Ureter (tissue), 1 donor: ENCODE measurements at places on chromosomes 1 and 21. TPM values are rescaled to one million over a fixed set of nuclear protein-coding genes. Genes with fewer than 3 reads are reported as not detected.
A peak's percentile ranks its signal among the peaks of the same experiment; 100 is the strongest.

DNA sequence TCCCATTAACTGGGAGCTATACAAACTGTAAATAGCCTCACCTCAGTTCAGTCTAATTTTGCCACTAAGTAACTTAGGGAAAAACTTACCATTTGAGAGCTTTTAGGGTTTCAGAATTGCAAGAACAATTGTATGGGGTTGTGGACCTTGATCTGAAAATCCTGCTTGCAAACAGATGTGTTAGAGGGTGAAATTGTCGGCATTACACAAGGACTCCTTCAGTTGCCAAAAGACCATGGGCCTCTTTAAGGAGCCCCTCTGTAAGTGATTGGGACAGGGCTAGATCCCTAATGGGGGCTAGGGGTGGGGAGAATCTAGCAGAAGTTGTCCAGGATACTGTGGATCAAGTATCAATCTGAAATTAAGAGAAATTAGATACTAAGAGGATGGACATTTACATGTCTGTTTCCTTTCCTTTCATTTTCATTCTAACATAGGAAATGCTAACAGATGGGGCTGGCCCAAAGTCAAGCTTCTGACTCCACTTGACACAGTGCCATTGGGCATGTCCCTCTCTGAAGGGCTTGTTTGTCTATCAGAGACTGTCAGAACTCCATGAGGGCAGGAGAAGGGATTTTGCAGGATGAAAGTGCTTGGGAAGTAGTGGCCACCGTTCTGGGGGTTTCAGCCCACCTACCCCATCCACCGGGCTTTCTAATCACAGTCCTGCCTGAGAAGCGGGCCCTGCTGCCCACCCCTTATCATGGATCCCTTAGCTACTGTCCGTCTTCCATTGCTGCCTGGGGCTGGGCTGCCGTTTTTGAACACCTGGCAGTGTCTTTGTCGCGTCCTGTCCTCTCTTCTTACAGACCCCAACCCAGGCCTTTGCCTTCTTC, 54.7 kb downstream of the STUM start:
- DNase-seq, result no peak

Gene PRDM16
- total RNA-seq, result 15.9 TPM

Gene HMGCL
- 54.1 TPM for total RNA-seq

GRCh38 chr1:108678706-108679105, 13.4 kb upstream of the PRPF38B start:
- DNase-seq, result no peak

DNA sequence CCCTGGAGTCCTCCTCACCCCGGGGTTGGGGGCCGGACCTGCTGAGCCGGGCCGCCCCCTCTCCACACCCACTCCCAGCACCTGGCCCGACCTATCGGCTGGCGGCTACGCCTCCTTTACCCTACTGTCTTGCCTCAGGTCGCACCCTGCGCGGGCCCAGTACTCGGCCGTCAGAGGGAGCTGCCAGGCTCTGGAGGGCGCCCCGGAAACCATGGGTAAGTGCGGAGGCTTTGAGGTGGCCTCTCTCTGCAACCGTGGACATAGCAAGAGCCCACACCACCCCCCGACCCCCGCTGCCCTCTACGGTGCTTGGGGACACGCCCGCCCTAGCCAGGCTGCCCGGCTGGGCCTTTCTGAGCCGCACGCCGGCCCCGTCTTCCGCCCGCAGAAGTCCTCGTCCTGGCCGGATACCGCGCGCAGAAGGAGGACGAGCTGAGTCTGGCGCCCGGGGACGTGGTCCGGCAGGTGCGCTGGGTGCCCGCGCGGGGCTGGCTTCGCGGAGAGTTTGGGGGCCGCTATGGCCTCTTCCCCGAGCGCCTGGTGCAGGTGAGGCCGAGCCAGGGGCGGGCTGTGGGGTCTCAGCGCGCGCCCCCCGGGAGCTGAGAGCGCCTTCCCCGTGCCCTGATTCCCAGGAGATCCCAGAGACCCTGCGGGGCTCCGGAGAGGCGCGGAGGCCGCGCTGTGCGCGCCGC, at the start of gene SH3D21:
Gene SH3D21 (plus strand): TSS at position 159 of the 692 bp plus-strand sequence. CDS start 53 bp downstream, at position 212.
- DNase-seq, result peak; percentile 70

DNA sequence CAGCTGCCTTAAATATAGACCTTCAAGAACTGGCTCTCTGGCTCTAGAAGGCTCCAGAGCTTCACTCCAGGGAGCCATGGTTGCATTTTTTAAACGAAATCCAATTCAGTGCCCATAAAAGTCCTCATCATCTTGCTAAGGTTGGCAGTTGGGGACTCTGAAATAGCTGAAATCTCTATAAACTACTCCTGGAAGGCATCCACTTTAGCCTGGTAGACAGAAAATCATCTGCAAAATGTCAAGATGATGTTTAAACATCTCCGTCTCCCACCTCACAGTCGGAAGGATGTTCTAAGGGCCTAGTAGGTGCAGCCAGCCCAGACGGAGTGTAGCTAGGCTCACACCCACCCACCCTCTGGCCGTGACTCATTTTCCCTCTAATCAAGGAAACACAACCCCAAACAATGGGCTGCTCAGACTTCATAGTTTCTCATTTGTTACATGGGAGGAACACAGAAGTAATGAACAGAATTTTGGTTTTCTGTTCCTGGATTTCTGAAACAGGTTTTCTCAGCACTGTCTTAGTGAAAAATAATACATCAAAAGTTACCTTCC, 235.4 kb upstream of the KAZN start:
- DNase-seq, result no peak

DNA sequence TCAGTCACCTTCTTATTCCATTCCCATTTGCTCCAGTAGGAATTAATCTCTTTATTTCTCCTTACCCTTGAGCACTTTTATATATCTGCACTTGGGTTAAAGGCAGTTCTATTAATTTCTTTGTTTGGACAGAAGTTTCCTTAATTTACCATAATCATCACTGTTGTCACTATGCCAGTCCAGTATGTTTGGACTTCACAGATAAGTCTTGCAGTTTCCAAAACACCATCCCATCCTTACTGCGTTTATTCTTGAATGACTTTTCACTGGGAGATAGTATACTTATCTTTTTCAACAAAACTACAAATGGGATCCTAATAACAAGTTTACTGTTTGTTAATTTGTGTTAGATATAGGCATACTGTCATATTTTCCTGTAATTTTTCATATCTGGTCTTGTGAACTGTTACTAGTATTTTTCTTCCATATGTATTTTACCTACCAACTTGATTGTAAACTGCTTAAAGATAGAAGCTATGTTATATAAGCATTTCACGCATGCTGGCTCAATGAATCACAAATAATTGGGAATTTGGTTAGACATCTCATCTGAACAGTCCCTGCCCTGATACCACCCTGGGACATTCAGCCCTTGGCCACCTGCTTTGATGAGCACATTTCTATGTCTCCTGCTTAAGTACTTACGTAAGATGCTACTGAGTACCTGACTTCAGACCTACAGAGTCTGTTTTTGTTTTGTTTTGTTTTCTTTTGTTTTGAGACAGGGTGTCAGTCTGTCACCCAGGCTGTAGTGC, 78.2 kb downstream of the OLFML2B start:
- DNase-seq, result no peak

Gene KCNN3
- 5.4 TPM for total RNA-seq

DNA sequence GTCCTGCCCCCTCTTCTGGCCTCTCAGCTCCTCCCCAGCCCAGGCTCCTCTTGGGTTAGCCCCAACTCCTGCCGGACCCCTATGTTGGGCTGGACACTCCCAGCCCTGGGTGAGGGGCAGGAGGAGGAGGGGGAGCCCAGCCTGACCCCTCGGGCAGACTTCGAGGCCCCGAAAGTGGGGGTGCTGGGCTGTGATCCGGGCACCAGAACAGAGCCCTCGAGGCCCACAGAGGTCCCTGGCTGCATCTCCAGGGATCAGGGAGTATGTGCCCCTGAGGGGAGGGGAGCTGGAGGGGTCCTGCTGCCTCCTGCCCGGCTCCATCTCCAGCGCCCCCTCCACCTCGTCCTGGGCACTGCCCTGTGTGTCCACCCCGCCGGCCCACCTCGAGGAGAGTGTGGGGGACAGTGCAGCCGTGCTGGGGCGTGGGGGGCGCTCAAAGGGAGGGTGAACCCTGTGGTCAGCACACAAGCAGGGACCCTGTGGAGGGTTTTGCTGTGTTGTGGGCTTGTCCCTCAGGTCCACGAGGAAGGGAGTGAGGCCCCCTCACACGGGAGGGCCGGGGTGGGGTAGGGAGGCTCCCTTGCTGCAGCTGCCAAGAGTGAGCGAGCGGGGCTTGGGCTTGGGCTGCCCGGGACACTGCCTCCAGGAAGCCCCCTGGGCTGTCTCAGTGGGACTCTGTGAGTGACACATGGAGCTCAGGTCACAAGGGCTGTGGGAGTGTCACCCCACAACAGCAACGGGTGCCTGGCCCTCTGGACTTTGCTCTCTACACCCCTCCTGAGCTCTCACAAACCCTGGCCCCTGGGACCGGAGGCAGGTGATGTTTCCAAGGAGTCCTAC, 54.4 kb downstream of the COL18A1 start:
- no peak for DNase-seq

Gene ODF2L
- 60.4 TPM for total RNA-seq

Gene SLC45A1
- 3.3 TPM for total RNA-seq

DNA sequence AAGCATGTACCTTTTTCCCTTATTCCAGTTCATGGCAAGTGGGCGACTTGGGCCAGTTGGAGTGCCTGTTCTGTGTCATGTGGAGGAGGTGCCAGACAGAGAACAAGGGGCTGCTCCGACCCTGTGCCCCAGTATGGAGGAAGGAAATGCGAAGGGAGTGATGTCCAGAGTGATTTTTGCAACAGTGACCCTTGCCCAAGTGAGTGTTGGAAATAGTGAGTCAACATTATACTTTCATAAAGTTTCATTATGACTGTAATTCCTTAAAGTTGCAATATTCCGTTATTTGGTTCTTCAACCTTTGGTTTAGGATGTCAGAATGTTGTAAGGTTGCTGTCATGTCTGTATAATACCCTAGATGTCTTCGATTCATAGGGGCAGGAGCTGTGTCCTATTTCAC, 230.5 kb downstream of the TPR start:
- no peak for DNase-seq

DNA sequence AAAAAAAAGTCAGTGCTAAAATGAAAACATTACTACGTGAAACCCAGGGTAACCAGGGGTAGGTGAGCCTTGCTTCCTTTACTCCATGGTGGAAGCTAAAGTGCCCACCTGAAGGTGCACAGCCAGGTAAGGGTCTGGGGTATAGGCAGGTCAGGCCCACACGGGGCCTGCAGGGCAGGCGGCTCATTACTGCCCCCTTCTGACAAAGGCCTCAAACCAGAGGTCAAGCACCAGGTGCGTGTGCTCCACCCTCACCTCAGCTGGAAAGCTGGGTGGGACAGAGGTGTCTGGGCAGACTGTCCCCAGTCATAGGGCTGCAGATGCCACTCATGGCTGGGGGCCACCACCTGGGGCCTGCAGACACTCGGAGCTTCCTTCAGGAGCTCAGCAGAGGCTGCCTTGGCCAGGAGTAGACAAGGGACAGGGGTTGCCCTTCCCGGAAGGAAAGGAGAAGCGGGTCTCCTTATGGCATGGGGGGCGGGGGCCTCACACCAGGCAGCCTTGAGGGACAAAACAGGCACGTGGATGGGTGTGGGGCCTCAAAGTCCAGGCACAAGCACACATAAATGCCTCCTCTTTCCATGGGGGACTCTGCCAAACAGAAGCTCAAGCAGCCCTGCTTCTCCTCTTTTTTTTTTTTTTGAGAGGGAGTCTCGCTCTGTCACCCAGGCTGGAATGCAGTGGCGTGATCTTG, 36.2 kb downstream of the ACOT7 start:
- no peak for DNase-seq

Gene LYPD8
- total RNA-seq, result not detected

Gene IVL
- 43.4 TPM for total RNA-seq

DNA sequence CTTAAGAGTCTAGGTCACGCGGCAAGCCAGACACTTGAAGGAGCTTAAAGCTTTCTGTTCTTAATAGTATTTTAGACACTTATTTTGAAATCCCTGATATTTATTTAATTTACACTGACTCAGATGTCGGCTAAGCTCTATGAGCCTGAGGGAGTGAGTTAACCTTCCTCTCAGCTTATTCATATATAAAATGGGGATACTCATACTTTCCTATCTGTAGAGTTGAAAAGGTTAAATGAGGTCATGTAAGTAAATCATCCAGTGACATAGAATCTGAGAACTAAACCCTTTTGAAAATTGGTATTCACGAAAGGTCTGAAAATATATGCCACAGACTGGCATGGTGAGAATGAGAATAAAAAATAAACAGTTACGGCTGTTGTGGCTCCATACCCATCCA, 1.4 kb upstream of the GPR161 start:
- no peak for DNase-seq

Gene LEMD1
- not detected for total RNA-seq

DNA sequence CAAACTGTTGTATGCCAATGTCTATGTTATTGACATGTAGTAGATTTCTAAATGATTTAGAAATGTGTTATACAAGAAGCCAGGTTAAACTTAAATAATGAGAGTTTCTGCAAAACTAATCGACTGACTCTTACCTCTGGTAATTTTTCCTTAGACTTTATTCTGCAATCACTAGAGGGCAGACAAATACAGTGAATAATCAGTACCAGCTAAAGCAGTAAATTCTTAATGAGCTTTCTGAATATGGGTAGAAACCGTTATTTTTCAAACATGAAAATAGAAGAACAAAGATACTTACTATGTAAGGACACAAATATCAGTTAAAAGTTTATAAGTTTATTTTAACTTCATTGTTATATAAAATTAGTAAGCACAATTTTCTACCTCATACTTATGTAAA, 97.9 kb upstream of the RGS1 start:
- DNase-seq, result no peak

Gene NHLH1
- total RNA-seq, result not detected

DNA sequence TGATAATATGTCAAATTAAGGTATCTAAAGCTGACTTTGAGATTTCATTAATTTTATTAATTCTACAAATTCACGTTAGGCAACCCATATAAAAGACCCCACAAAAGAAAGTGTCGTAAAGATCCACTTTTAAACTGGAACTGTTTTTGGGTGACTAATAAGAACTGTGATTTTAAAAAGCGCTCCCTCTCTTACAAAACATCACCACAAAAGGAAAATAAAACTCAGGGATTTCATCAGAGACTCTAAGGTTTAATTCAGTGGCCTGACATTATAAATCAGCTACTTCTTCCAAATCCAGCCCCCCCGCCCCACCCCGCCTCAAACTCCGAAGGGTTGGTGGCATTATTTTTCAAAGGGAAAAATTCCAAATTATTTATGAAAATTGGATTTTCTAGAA, 2.7 kb downstream of the COL24A1 start:
- no peak for DNase-seq

DNA sequence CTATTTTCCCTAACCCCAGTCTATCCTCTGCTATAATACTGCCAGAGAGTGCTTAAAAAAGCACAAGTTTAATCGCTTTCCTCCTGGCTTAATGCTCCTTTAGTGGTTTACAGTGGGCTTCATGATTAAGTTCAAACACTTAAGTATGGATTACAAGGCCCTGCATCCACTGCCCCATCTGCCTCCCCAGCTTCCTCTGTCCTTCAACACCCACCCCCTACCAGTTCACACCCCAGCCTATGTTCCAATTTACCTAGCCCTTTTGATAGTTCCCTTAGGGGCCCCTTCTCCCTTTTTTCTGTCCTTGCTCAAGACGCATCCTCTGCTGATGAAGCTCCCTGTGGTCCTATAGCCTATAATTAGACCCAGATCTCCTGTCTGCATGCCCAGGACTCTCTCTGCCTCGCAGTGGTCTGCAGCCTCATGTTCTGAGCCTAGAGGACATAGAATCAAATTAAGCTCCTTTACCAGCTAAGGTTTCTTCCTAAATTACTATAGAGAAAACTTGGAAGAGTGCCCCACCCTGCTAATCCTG, 212.5 kb downstream of the FGGY start:
- DNase-seq, result no peak
